Globus pallidus (tissue), 1 donor: ENCODE measurements at places on chromosomes 16 and 17.
A peak's percentile ranks its signal among the peaks of the same experiment; 100 is the strongest.

DNA sequence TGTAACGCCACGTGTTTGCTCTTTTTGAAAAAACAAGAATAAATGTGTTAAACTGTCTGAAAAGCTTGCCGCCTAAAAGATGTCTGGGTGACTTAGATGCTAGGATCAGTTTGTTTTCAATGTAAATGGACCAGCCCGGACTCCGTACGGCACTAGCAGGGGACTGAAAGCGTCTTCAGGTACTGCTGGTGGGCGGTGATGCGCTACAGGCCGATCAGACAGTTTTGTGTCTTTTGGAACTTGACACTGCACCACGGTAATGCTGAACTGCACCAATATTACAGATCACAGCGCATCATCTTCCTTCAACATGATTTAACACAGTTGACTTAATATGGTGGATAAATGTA lies 727 bp upstream of the MBTPS1 start:
- DNase-seq = no peak

DNA sequence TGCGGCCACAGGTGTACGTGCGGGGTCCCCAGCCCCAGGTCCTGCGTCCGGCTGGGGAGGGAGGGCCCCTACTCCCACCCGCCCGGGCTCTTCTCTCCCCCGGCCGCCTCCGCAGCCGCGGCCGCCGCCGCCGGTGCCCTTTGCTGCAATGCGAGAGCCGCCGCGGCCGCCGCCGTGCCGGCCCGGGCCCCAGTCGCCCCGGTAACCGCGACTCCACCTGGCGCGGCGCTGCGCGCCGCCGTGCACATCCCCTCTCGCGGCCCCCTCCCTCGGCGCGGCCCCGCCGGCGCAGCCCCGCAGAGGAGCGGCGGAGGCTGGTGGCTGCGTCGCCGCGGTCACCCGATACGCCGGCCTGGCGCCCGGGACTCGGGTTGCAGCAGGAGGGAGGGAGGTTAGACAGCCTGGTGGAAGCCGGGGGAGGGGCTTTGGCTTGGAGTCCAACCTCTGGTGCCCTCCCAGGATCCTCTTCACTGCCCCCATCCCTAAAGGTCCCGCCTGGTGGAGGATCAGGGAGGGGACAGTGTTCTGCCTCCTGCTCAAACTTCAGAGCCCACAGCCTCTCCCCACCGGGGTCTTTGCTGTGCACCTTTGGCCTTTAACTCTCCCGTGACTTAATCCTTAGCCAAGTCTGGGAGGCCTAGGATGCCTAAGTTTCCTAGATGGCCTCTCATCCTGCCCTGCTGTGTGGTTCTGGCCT lies 32.9 kb downstream of the SRCIN1 start:
- DNase-seq = peak; percentile 82

DNA sequence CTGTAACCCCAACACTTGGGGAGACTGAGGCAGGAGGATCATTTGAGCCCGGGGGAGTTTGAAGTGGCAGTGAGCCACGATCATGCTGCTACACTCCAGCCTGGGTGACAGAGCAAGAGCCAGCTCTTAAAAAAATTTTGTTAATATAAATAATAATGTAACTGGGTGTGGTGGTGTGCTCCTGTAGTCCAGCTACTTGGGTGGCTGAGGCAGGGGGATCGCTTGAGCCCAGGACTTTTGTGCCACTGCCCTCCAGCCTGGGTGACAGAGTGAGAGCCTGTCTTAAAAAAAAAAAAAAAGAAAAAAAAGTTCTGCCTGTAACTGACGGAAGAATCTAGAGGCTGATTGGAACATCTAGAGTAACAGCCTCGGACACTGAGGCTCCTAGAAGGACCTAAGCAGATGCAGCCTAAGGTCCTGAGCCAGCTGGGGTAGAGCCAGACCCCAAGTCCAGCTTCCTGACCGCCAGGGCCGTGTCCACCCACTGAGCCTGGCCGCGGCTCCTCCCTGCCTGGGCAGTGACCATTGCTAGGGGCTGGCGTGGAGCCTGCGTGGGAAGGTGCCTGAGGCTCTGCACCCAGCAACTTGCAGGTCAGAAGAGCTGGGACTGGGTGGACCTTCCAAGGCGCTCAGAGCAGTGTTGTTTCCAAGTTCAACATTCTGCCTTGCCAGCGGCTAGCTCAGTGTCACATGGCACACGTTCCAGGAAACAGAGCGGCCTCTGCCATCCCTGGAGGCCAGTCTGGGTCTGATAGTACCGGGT lies 209.4 kb upstream of the CIBAR2 start:
- DNase-seq = peak; percentile 90

- DNase-seq = no peak
These were observed 14.9 kb downstream of the CDH16 start for GRCh38 chr16:66903544-66904427.

DNA sequence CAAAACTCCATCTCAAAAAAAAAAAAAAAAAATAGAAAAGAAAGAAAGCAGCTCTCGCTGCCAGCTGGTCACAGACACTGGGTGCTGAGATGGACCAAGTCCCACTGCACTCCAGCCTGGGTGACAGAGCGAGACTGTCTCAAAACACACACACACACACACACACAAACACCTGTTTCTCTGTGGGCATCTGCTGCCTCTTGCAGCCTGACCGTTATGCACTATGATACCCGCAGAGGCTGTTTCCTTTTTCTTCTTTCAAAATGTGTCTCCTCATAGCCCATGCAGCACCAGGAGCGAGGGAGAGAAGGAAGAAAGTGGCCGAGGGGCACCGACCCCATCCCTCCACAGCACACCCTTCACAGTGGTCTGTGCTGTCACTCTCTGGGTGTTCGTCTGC lies 36.9 kb upstream of the KLHDC4 start:
- no peak for DNase-seq
